ENCODE measurements at places on chromosomes 7 and 10.

DNA sequence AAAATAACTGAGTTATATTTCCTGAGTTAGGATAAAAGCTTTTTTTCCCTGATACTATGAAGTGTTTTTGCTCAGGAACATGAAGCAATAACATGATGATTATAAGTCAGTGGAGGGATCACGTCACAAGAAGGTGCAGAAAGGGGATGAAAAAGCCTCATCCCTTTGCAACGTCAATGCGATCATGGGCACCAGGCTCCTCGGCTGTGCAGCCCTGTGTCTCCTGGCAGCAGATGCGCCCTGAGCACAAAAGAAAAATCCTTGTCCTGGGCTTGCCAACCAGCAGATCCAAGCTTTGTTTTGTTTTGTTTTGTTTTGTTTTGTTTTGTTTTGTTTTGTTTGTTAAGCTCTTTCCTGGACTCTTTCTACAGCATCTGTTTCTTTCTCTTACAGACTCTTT, 103.5 kb upstream of the PRSS1 start:
- DNase-seq: no peak

DNA sequence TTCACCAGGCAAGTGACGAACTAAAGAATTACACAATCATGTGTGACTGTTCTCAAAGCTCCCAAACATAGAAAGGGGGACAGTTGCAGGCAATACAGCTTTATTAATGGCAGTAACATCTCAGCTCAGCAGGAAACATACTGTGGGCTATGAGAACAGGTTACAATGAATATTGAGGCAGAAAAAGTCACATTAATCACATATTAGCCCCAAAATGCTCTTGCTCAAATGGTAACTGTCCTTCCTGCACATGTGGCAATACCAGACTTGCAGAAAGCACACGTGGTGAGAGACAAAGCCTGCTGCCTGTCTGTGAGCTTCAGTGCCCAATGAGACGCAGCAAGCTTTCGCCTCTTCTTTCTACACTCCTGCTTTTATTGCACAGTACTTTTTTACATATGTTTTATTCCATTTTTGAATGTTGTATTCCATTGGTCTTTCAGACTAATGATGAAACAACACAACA, 104.9 kb upstream of the ACBD5 start:
- no peak for DNase-seq

GRCh38 chr7:150857276-150858055, 5.1 kb downstream of the AOC1 start:
- DNase-seq: no peak

DNA sequence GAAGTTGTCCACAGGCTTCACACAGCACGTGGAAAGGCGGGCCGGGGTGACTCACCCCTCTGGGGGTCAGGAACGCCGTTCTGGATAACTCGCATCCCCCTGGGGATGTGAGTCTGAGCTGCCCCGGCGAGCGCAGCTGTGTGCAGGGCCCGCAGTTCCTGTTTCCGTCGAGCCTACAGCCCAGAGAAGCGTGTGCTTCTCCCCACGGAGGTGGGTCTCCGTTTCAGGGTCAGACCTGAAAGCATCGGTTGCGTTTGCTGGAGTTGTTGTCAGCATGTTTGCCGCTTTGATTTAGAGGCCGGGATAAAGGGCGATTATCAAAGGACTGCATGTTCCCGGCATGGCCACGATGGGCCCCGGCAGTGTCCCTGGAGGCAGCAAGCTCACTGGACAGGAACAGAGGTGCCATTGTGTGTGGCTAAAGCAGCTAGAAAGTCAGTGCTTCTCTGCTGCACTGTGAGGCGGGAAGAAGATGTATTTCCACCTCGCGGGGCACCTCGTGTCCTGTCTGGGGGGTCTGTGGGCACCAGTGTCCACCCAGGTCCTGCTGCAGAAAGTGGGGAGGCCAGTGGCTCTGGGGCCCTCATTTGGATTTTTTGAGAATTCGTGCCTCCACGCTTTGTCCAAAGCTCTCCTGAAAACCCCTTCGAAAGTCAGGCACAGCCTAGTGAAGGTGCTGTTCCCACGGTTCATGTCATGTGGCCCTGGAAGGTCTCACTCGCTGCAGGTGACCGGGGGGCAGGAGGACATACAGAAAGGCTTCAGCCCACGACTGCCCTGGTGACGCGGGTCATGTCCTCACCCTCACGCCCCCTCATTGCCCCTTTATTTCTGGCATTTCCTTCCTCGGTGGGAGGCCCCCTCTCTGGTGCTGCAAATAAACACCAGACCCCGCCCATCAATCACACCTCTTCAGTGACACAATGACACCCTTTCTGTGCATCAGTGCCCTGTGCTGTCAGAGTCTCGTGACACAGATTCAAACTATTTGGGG, 27.4 kb upstream of the GDI2 start:
- DNase-seq: no peak

DNA sequence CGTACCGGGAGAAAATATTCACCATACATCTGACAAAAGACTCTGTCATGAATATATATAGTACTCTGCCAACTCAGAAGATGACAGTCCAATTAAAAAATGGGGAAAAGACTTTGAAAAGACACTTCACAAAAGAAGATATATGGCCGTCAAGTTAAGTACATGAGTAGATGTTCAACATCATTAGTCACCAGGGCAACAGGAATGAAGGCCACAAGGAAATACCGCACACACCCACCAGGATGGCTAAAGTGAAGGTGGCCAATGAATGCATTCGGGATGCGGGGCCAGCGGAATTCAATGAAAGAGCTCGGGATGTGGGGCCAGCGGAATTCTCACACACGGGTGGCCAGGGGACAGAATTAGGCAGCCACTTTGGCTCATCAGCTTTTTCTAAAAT, 42.2 kb downstream of the MAD1L1 start:
- no peak for DNase-seq

GRCh38 chr7:132999845-133000244, 82.0 kb downstream of the CHCHD3 start:
- no peak for DNase-seq

Data from activated CD8-positive, alpha-beta memory T cell treated with anti-CD3 and anti-CD28 coated beads, Interleukin-2, amount 50 U/mL, for 4 hours (primary cell).